Right renal pelvis (tissue), 4 donors: ENCODE measurements at places on chromosomes 13 and 19. TPM values are rescaled to one million over a fixed set of nuclear protein-coding genes. Genes with fewer than 3 reads are reported as not detected.

DNA sequence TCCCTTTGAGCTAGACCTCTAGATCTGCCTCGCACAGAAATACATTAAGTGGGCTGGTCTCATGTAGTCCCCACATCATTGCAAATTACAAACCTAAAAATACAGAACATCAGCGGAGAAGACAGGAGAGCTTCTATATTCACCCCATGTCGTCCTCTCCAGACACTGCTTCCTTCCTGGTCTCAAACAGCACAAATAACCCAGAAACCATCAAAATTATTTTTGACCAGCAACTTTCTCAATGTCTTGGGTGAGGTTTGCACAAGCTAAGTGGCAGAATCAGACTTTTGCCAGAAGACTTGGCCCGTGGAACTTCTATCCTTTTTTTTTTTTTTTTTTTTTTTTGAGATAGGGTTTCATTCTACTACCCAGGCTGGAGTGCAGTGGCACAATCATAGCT lies 28.2 kb downstream of the CLEC17A start:
- no peak for DNase-seq

Gene LILRA1
- polyA plus RNA-seq, result 0.62 TPM

- DNase-seq, result no peak
Measured at GRCh38 chr13:77476456-77476855, 59.0 kb upstream of the SCEL start.

- peak; percentile 33 for DNase-seq
Measured at GRCh38 chr13:109145631-109146030, 516.2 kb downstream of the MYO16 start.

Gene RTBDN
- polyA plus RNA-seq, result not detected
